ENCODE measurements at places on chromosomes 7 and 10. TPM values are rescaled to one million over a fixed set of nuclear protein-coding genes. Genes with fewer than 3 reads are reported as not detected.

The ACHE gene
- total RNA-seq = 15.3 TPM

The IFIT1 gene
- total RNA-seq = 9.1 TPM

The MICU1 gene
- 47.7 TPM for total RNA-seq

The SHOC2 gene
- 48.3 TPM for total RNA-seq

The PRPS1L1 gene
- not detected for total RNA-seq

The PAX2 gene
- 2.7 TPM for total RNA-seq

The EPHB6 gene
- 41.1 TPM for total RNA-seq

The DPP6 gene
- 0.95 TPM for total RNA-seq

The TMEM140 gene
- 8.4 TPM for total RNA-seq

The NUDT13 gene
- 1.8 TPM for total RNA-seq

The RPEL1 gene
- total RNA-seq = not detected

The CFAP70 gene
- 36.9 TPM for total RNA-seq

The TMUB1 gene
- total RNA-seq = 19.0 TPM

The TAS2R4 gene
- total RNA-seq = 2.4 TPM

The OR9A2 gene
- 0.22 TPM for total RNA-seq

The CYP3A4 gene
- total RNA-seq = not detected

The SMO gene
- total RNA-seq = 47.8 TPM

The PDE1C gene
- total RNA-seq = 20.0 TPM

The CCDC136 gene
- 2.4 TPM for total RNA-seq

The OR2A5 gene
- total RNA-seq = not detected

The SFRP4 gene
- 52.9 TPM for total RNA-seq

All from ovary (tissue), 10 donors.